Neural crest cell (in vitro differentiated cells): ENCODE measurements at places on chromosomes 5 and 9.

GRCh38 chr5:78527054-78527859 lies 121.3 kb downstream of the LHFPL2 start:
- DNase-seq, result no peak

- no peak for DNase-seq
These were observed 33.1 kb downstream of the CRB2 start for GRCh38 chr9:123389070-123389469.

- no peak for DNase-seq
These were observed 199.4 kb downstream of the ESM1 start for GRCh38 chr5:54785729-54786591.

DNA sequence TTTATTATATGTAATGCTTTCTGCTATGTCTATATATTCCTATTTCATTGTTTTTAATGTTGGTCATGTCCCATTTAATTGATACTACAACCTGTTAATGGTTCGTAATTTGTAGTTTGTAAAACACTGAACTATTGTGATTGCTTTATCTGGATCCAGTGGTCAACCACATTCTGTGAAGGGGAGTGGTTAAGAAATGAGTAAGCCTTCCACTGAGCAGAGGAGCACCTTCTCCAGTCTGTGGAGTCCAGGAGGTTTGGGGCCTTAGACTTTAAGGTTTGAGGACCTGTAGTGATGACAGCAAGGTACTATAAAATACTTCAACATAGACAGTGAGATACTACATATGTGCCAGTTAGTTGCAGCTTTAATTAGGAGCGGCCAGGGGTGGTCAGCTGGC lies 67.7 kb upstream of the RAD23B start:
- no peak for DNase-seq

DNA sequence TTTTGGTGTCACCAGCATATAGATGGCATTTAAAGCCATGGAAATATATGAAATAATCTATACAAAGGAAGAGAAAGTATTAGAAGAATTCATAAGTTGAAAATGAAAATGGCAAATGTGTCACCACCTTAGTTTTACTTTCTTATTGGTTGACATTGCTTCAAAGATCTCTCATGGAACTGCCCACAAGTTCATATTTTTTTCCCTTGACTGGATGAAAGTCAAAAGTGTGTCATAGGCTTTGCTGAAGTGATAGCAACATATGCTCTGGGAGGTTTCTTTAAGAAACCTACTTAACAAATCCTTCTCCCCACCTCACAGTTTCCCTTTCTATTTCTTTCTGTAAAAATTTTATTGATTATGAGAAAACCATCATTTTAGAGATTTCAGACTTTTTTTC lies 127.2 kb downstream of the VPS13A start:
- no peak for DNase-seq

DNA sequence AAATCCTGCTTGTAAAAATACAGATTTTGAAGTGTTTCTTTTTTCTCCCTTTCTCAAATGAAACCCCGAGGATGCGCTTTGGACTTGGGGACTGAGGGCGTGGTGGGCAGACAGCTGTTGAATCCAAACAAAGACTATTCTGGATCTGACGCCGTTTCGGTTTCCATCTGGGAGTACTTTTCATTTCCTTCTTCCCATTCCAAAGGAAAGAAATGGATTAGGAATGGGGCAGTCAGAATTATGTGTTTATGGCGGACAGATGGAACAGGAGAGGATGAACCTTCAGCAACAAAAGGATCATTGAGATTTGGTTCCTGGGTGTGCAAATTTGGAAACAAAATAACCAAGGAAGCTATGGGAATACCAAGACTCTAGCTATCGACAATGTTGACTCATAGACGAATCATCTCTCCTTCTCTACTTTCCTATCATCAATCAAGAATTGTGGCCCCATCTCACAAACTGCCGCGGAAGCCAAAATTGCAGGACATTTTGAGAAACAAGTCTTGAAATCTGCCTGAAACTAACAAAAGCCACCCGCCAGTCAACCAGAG lies 300.6 kb downstream of the PARP8 start:
- peak; percentile 16 for DNase-seq

GRCh38 chr9:38708759-38709158 lies 11.2 kb downstream of the FAM240B start:
- no peak for DNase-seq

DNA sequence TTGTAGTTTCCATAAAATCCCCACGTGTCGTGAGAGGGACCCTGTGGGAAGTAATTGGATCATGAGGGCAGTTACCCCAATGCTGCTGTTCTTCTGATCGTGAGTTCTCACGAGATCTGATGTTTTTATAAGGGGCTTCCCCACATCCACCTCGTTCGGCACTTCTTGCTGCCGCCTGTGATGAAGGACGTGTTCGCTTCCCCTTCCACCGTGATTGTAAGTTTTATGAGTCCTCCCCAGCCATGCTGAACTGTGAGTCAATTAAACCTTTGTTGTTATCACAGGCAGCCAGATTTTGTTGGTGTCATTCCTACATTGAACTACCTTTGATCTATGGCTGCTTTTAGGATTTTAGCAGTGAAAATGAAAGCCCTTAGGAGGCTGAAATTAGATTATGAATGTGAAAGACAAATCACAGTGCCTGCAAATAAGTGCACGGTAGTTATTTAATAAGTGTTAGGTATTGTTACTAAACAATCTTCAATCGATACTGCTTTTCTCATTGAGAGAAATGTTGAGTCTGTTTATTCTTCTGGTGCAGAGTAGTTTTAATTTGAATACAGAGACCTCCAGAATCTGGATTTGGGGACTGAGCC lies 68.0 kb upstream of the C6 start:
- no peak for DNase-seq

GRCh38 chr5:64149857-64150521 lies 15.7 kb upstream of the RNF180 start:
- no peak for DNase-seq

- peak; percentile 4 for DNase-seq
These were observed 30.1 kb upstream of the PDE8B start for GRCh38 chr5:77180167-77181081.

GRCh38 chr5:68214482-68215207 lies 911 bp upstream of the PIK3R1 start:
- no peak for DNase-seq

- no peak for DNase-seq
These were observed 617.8 kb upstream of the DMAC1 start for GRCh38 chr9:8417341-8417740.

- no peak for DNase-seq
These were observed 105.9 kb downstream of the RFX3 start for GRCh38 chr9:3419893-3420292.

- DNase-seq, result peak; percentile 16
These were observed 16.0 kb downstream of the SLC36A1 start for GRCh38 chr5:151463137-151464029.

- DNase-seq, result no peak
These were observed 300.0 kb upstream of the VLDLR start for GRCh38 chr9:2321523-2322148.

GRCh38 chr5:57408714-57409113 lies 73.9 kb downstream of the ACTBL2 start:
- no peak for DNase-seq

- no peak for DNase-seq
These were observed 8.1 kb downstream of the SLC12A7 start for GRCh38 chr5:1103505-1104326.
